NCI-H2171 (cell line): ENCODE measurements at places on chromosomes 2 and 18.

- no peak for DNase-seq
Measured at GRCh38 chr2:73283545-73284295, 558 bp downstream of the FBXO41 start.

- DNase-seq = no peak
Measured at GRCh38 chr2:144606466-144607095, 86.7 kb upstream of the ZEB2 start.

- no peak for DNase-seq
Measured at GRCh38 chr2:156675896-156676295, 239.7 kb downstream of the GPD2 start.

- no peak for DNase-seq
Measured at GRCh38 chr2:159982270-159982669, 80.1 kb downstream of the PLA2R1 start.

DNA sequence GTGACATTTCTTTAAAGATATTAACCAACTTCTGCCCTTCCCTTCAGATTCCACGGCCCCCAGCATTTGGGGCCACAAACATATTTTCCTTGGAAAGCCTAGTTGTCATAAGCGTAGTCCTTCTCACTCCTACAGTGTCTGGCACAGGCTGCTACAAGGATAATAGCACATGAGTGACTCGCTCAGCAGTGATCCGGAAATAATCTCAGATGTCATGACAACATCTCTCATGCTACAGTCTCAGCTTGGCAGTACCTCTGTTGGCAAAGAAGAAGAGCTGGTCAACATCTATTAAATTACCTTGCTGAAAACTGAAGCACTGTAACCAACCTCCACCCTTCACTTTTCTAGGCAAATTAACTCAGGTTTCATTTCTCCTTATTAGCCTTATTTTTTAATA lies 351.7 kb downstream of the RAD51AP2 start:
- DNase-seq = no peak

GRCh38 chr2:44964752-44965236 lies 23.3 kb downstream of the SIX3 start:
- DNase-seq = peak; percentile 84

- DNase-seq = no peak
Measured at GRCh38 chr18:28412521-28412920, 235.6 kb upstream of the CDH2 start.

DNA sequence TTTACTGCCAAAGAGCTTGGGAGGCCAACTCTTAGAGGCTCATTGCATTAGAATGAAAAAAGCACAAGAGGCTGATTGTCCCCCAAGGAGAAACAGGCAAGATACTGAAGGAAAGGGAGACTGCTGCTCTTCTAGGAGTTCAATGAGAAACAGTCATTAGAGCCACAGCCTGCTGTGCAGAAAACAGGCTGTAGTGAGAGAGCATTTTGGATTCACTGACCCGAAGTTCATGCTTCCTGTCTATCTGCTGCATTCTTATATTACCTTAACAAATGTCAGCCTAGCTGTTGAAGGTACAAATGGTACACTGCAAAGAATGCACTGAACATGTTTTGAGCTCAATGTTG lies 423.3 kb downstream of the SETBP1 start:
- DNase-seq = no peak

DNA sequence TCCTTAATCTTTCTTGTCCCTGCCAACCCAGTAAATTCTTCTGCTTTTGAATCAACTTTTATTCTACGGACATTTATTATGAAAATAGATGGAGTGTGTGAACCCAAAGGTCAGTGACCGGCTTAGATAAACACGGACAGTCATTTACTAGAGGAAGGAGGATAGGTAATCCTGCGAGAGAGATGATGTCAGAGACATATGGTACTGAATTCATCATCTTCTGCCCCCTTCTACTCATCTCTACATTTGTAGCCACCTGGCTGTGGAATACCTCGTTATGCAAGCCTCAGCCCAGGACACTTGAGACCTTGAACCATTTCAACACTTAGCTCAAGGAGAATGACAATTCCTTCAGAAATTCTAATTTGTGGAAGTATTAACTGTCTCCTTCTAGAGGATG lies 443.6 kb downstream of the TDRD15 start:
- DNase-seq = no peak

DNA sequence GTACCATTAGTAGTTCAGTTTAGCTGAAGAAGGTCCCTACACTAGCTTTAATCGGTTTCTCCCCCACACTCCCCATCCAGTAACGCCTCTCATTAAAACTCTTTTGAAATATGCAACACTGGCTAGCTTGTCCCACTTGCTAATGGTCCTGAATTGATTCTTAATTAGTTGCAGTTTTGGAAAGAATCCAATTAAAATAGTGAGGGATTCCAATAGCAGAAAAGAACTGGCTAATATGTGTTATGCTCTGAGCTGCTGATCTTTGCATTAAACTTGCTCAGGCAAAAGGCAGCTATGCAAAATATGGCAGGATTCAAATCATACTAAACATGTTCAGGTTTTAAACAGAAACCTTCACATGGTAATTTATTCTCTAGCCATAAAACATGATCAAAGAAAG lies 252.5 kb upstream of the HNRNPA3 start:
- DNase-seq = no peak

DNA sequence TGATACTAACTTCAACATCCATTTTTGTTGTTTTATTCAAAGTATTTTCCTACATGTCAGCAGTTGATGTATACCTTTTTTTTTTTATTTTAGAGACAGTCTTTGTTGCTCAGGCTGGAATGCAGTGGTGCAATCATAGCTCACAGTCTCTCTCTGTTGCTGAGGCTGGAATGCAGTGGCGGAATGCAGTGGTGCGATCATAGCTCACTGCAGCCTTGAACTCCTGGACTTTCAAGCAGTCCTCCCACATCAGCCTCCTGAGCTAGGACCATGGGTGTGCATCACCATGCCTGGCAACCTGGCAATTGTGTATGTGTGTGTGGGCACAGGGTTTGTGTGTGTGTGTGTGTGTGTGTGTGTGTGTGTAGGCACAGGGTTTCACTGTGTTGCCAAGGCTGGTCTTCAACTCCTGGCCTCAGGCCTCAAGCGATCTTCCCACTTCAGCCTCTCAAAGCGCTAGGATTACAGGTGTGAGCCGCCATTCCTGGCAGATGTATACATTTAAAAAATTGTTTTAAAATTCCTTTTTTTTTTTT lies 24.8 kb downstream of the SANBR start:
- no peak for DNase-seq

- peak; percentile 87 for DNase-seq
Measured at GRCh38 chr2:56008661-56009431, 85.3 kb upstream of the EFEMP1 start.

- no peak for DNase-seq
Measured at GRCh38 chr2:167191588-167191987, 303.3 kb downstream of the XIRP2 start.

DNA sequence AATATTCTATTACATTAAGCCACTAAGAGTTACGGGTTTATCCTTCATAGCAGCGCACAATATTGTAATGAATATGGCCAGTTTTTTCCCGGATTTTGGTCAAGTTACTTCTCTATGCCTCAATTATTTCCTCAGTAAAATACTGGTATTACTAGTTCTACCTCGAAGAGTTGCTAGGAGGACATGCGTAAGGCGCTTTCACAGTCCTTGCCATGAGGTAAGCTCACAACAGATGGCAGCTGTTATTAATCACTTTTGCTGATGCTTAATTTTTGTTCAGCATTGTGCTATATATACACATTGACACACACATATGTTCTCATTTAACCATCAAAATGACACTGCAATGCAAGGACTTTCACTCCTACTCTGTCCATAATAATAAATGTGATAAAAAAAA lies 101.5 kb downstream of the SCG2 start:
- DNase-seq = no peak

GRCh38 chr18:45518311-45519155 lies 96.7 kb upstream of the SLC14A2 start:
- DNase-seq = peak; percentile 87

DNA sequence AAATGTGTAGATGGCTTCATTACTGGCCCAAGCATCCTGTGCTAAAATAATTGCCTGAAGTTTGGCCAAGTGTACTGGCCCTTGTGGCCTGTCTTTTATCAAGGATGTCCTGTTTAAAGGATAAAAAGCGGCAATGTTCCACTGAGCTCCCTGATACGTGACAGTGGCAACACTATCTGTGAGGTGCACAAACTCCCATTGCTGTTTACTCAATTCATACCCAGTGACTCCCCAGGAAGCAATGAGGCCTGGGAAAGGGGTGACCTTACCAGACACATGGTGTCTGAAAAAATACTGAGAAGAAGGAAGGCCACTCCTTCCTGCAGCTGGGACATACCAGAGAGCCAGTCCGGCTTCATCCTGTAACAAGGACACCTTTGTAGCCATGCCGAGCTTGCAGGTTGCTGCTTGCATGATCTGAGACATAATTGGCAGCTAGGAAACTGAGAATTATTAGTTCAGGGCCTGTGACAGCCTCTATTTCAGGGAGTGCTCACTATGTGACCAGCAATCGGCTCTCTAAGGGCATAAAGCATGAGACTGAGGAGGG lies 198.5 kb upstream of the LRATD1 start:
- no peak for DNase-seq

- DNase-seq = no peak
Measured at GRCh38 chr18:13067124-13067523, 76.0 kb downstream of the CEP192 start.
